ENCODE measurements at places on chromosomes 6 and 20.

DNA sequence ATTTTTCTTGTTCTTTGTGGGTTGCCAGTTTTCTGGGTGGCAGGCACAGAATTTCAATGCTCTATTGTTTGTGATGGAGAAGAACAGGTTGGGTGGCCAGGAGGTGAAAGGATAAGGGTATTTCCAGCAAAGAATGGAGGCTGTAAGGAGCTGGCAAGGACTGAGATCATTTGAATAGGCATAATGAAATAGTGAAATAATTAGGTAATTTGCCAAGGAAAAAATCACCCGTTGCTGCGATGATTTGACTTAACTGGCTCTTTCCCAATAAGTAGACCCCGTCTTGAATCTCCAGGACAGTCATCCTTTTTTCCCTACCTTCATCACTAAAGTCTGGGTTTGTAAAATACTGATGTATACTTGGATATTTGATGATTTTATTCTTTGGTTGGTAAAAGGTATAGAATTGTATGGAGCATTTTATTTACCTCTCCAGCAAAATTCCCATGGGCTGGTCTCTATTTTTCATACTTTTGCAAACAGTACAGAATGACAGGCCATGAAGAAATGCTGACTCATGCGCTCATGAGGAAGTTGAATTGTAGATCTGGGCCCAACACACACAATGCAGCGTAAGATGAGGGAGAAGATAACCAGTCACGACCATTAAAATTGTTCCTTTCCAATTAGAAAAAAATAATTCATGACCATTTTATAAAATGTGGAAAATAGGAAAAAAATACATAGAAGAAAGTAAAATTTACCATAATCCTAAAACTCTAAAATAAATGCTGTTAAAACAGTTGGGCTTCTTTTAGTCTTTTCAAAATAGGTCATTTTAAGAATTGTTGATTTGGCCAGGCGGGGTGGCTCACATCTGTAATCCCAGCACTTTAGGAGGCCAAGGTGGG lies 2.4 kb upstream of the GCNT2 start:
- peak; percentile 63 for DNase-seq

GRCh38 chr20:60921022-60921622 lies 330.9 kb upstream of the CDH4 start:
- DNase-seq = no peak

GRCh38 chr6:5078121-5078669 lies 6.9 kb upstream of the PPP1R3G start:
- DNase-seq = peak; percentile 56

- DNase-seq = no peak
These were observed 108.2 kb downstream of the CDH26 start for GRCh38 chr20:60066438-60066823.

GRCh38 chr6:55239099-55239498 lies 64.8 kb downstream of the HCRTR2 start:
- DNase-seq = no peak

DNA sequence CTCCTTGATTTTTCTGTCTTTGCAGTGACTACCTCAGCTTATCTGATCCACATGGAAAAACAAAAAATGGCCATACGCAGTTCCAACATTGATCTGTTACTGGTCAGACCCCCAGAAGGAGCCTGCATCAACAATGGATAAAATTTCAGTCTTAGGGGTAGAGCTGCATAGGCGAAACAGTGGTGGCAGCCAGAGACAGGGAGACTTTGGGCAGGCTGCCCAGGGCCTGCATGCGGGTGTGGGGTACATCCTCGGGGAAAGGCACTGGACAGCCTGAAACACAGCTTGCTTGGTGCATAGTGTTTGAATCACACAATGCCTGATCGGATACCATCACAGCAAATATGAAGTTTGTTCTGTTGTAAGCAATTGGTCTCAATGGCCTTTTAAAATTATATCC lies 847.8 kb downstream of the QKI start:
- DNase-seq = no peak

DNA sequence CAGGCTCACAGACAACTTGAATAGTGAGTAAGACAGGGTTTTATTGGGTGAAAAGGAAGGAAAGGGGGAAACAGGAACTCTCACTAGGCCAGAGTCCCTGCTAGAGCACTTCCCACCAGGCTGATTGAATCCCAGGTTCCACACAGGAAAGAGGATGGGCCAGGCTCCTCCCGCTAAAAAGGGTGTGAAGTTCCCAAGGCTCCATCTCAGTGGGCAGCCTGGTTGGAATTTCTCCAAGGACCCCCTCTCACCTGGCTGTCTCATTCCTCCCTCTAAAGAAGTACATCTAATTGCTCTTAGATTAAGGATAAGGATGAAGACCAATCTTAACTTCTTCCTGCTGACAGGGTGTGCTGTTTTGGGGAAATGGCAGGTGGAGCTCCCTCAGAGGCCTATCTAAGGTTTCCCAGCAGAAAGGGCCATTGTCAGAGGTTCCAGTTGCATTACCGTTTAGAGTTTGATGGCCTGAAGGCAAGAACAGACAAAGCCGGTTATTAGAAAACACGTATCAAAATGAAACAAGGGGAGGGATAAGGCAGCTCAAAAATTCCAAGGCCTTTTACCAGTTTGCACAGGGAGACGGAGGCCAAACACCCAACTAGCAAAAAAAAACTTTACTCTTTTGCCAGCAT lies 21.5 kb downstream of the COL19A1 start:
- DNase-seq = no peak
